ENCODE measurements at places on chromosomes 12 and 14.
A peak's percentile ranks its signal among the peaks of the same experiment; 100 is the strongest.

DNA sequence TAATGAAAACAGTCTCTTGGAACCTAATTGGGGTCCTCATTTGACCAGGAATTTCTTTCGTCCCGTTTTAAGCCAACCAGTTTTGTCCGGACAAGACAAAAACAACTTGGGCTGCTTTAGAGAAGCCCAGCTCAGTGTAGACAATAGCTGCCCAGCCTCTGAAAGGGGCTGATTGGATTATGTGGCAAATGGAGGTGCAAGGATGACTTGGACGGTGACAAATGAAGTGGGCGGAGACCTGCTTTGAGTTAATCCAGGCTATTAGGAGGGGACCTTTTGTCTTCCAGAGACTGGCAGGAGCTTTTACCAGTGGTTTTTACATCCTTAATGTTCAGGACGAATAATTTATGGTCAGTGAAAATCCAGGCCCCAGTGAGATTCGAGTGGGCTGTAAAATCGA is 4.8 kb downstream of the MEG3 start:
- DNase-seq, result no peak

- no peak for DNase-seq
These were observed 283.7 kb downstream of the FBXL14 start for GRCh38 chr12:1310653-1311052.

- peak; percentile 70 for DNase-seq
These were observed at the start of gene CFAP73 for GRCh38 chr12:113149361-113150150. TSS of gene CFAP73 (plus strand) at chr12:113149724. CDS start at chr12:113149858, 134 bp downstream.

- DNase-seq, result no peak
These were observed 57.8 kb downstream of the KDM5A start for GRCh38 chr12:331287-331686.

DNA sequence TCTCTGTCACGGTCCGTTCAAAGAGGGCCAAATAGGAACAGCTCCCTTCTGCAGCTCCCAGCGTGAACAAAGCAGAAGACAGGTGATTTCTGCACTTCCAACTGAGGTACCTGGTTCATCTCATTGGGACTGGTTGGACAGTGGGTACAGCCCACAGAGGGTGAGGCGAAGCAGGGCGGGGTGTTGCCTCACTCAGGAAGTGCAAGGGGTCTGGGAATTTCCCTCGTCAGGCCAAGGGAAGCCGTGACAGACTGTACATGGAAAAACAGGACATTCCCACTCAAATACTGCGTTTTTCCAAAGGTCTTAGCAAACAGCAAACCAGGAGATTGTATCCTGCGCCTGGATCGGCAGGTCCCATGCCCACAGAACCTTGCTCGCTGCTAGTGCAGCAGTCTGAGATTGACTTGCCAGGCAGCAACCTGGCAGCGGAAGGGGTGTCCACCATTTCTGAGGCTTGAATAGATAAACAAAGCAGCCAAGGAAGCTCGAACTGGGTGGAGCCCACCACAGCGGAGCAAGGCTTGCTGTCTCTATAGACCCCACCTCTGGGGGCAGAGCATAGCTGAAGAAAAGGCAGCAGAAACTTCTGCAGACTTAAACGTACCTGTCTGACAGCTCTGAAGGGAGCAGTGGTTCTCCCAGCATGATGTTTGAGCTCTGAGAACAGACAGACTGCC is 22.7 kb downstream of the SLC38A1 start:
- DNase-seq, result no peak

- DNase-seq, result peak; percentile 86
These were observed 124.8 kb downstream of the SAMD4A start for GRCh38 chr14:54691525-54692283.

- no peak for DNase-seq
These were observed 613 bp downstream of the ARHGEF40 start for GRCh38 chr14:21070610-21071224.

GRCh38 chr14:89359477-89360222 is 57.4 kb downstream of the FOXN3 start:
- DNase-seq, result peak; percentile 65

DNA sequence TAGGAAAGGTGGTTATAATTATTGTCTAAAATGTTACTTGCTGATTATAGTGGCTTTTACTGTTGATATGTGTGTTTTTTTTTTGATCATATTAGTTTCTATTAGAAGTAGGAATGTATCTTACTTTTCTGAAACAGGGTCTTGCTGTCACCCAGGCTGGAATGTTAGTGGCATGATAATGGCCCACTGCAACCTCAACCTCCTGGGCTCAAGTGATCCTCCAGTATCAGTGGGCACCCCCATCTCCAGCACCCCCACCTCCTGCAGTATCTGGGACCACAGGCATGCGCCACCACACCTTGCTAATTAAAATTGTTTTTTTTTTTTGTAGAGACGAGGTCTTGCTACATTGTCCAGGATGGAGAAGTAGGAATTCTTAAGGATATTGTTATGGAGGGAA is 11.3 kb downstream of the ATF1 start:
- no peak for DNase-seq

DNA sequence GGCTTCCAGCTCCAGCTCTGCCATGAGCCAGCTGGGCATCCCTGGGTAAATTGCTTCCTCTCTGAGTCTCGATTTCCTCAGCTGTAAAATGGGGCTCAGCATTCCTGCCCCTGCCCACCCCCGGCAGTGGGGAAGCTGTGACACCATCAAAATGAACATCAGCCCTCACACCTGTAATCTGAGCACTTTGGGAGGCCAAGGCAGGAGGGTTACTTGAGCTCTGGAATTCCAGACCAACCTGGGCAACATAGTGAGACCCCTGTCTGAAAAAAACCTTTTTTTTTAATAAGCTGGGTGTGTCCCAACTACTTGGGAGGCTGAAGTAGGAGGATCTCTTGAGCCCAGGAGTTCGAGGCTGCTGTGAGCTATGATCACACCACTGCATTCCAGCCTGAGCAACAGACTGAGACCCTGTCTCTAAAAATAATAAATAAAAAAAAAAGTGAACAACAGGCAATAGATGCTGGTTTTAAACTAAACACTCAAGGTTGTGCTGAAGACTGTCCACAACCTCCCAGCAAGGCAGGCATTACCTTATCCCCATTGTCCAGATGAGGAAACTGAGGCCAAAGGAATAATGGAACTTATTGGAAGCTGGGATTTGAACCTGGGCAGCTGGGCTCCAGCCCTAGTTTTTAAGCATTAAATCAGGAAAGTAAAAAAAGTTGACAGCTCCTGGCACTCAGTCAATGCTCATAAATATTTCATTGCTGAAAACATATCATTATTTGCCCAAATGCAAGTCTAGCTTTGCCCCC is 4.3 kb downstream of the TRPV4 start:
- DNase-seq, result no peak

- no peak for DNase-seq
These were observed 8.4 kb downstream of the ADCY6 start for GRCh38 chr12:48780381-48781025.

DNA sequence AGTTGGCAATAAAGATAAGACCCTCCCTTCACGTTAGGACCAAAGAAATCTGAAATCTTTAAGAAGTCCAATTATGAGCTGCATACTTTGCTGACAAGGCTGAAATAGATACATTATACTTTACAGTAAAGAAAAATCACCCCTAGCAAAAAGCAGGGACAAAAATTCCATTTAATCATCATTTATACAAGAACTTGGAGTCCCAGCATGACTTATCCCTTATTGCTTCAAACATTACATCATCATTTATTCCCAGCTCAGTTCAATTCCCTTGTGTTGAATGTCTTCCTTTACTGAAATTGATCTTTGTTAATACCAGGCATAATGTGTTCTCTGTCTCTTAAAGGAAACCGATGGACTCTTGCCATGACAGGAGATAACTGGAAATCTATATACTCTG is 449.6 kb upstream of the CCDC196 start:
- DNase-seq, result no peak

DNA sequence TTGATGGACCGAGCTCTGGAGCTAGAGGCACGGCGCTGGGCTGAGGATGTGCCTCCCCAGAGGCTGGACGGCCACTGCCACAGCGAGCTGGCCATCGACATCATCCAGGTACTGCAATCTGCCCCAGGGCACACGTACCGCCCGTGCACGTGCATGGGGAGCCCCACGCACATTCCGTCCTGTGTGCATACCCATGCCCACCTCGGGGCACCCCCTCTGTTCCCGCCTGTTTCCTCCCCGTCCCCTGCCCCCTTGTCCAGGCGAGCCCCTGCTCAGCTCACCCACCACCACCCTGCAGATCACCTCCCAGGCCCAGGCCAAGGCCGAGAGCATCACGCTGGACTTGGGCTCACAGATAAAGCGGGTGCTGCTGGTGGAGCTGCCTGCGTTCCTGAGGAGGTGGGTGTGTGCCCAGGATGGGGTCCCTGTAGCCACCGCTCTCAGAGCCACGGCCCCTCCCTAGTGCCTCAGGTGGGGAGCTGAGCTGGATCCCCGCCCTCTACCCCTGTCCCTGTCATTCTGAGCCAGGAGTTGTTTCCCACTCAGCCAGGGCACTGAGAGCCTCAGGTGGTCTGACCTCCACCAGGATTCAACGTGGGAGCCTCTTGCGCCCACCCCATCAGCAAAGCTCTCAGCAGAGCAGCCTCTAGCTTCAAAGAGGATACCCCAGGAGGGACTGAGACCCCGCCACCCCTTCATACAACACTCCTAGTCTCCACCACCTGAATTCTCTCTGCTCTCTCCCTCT is 6.9 kb downstream of the TNFAIP2 start:
- DNase-seq, result no peak

GRCh38 chr12:120534703-120535655 is 823 bp downstream of the RNF10 start:
- DNase-seq, result no peak

- no peak for DNase-seq
These were observed 10.9 kb downstream of the C12orf43 start for GRCh38 chr12:121005346-121005815.

GRCh38 chr14:34711796-34712712 is 2.3 kb downstream of the CFL2 start:
- DNase-seq, result no peak

DNA sequence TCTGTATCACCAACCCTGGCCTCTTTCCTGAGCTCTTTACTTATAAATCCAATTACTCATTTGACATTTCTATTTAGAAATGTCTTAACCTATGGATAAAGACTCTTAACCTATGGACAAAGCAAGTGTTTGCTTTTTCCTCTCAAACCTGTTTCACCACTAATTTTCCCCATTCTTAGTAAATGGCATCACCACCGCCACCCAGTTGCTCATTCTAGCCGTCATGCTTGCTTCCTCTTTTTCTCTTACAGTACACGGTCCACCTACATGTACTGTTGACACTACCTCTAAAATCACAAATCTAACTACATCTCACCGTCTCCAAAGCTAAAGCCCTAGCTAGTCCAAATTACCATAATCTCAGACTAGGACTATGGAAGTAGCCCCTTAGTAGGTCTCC is 60.0 kb downstream of the CAPS2 start:
- no peak for DNase-seq

DNA sequence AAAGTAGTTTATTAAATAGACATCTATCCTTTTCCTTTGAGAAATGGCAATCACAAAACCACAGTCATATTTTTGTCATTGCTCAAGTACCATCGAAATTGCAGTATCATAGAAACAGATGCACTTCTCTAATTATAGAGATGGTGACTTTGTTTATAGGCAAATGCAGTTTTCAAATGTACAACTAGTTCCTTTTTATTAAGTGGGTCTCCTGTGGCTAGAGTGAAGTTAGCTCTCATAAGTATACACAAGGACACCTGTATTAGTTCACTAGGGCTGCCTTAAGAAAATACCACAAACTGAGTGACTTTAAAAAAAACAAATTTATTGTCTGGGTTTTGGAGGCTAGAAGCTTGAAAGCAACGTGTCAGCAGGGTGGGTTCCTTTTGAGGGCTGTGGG is 62.8 kb downstream of the OTOGL start:
- no peak for DNase-seq

DNA sequence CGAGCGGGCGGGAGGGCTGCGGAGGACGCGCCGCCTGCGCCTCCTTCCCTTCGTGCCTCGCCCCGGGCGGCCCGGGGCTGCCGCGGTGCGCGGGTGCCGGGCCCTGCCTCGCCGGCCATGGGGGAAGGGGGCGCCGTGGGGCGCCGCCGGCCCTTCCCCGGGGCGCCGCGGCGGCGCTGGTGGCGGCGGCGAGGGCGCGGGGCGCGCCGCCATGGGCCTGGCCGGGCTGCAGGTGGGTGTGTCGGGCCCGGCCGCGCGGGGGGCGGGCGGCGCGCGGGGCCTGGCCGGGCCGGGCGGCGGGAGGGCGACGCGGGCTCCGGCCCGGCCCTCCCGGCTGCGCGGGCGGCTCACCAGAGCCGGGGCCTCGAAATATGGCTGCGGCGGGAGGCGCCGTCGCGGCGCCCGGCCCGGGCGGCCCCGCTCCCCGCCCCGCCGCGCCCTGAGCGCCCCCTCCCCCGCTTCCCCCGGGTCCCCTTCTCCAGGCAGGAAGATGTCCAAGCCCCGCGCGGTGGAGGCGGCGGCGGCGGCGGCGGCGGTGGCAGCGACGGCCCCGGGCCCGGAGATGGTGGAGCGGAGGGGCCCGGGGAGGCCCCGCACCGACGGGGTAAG is 5.1 kb downstream of the KMT5A start:
- DNase-seq, result no peak

DNA sequence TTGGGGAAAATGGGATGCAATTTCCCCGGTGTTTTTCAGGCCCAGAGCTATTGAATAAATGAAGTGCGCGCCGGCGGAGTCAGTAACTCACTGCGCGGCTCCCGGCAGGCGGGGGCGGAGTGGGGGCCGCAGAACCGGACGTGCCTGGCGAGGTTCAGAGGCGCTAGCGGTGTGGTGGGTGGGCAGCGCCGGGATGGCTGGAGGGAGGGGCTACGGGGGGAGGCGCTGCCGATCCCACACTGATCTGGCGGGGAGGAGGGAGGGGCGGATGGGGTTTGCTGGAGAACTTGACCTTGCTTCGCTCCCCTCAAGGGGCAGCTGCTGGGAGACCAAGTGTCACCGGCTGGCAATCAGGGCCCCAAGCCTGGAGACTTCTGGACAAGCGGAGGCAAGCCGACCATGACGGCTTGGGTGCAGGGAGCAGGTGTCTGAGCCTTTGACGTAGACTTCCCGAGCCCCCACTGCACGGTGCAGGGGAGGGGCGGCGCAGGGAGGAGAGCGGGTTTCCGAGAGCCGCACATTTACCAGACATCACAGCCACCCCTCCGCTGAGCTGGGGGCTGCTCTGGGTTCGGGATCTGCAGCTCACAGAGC is 174.1 kb upstream of the RTL1 start:
- DNase-seq, result peak; percentile 52

- DNase-seq, result no peak
These were observed 10.2 kb downstream of the CD69 start for GRCh38 chr12:9750276-9751203.

DNA sequence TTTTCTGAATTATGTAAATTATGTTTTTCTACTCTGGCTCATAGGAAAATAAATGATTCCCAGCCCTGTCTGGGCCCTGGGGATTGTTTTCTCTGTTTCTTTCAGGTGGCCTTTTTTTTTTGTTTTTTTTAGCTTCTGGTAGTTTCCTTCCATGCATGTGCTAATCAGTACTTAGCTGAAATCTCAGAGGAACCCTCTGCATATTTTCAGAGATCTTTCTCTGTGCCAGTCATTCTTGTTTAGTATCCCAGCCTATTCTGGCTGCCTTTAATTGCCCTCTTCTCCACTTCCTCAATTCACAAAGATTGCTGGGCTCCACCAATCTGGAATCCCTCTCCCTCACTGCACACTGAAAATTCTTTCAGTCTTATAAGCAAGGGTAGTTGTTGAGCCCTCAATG is 46.9 kb downstream of the CNOT2 start:
- no peak for DNase-seq

All from right atrium auricular region (tissue), 2 donors.